ENCODE measurements at places on chromosomes 13 and 19.

DNA sequence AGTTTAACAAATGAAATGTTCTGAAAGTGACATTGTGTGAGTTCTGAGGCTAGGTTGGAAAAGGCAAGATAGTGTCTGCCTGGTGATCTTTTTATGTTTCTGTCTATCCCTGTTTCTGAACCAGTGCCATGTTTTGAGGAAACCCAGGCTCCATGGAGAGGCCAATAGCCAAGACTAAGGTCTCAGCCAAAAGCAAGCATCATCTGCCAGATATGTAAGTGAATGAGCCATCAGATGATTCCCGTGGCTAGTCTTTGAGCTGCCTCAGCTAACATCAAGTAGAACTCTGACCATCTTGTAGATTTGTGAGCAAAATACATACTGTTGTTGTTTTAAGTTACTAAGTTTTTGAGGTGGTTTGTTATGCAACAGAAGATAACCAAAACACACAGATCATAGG lies 19.6 kb upstream of the CCNA1 start:
- DNase-seq, result no peak

- DNase-seq, result no peak
These were observed 25.3 kb downstream of the UQCRFS1 start for GRCh38 chr19:29187676-29188075.

DNA sequence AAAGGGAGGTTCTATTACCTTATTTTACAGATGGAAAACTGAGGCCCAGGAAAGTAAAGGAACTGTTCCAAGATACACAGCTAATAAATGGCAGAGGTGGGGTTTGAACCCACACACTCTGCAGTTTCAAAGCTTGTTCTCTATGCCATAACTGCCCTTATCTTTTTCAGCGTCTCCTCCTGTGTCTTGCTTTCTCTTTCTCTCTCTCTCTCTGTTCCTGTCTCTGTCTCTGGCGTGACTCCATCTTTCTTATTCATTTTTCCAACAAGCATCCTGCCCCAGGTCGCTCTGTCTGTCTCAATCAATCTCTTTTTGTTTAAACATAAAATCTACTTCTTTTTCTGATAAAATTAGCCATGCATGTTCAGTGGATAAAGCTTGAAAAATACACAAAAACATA lies 3.2 kb upstream of the IFNL4 start:
- DNase-seq, result no peak

- no peak for DNase-seq
These were observed 8.0 kb downstream of the FXYD3 start for GRCh38 chr19:35123573-35123972.

GRCh38 chr13:45700971-45701900 lies 884 bp upstream of the CBY2 start:
- no peak for DNase-seq

- no peak for DNase-seq
These were observed 63.4 kb downstream of the SLAIN1 start for GRCh38 chr13:77760893-77761292.

DNA sequence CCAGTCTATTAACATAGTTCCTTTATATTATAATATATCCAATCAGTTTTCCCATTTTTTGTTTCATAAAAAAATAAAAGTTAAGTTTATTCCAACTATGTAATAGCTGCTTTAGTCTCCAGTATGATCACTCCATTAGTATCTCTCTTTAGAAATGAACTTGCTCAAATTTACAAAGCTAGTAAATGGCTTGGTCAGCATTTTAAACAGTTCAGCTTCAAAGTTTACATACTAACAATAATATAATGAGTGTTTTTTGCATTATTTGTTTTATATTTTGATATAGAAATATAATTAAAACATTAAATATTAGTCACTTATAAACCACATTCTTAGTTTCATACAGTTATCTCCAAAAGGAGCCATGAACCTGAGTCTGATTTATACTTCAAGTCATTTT lies 1073.8 kb downstream of the SLITRK5 start:
- DNase-seq, result no peak

- no peak for DNase-seq
These were observed 10.1 kb upstream of the SHISA2 start for GRCh38 chr13:26061947-26062346.

- DNase-seq, result no peak
These were observed 156.4 kb upstream of the KL start for GRCh38 chr13:32859707-32860292.

DNA sequence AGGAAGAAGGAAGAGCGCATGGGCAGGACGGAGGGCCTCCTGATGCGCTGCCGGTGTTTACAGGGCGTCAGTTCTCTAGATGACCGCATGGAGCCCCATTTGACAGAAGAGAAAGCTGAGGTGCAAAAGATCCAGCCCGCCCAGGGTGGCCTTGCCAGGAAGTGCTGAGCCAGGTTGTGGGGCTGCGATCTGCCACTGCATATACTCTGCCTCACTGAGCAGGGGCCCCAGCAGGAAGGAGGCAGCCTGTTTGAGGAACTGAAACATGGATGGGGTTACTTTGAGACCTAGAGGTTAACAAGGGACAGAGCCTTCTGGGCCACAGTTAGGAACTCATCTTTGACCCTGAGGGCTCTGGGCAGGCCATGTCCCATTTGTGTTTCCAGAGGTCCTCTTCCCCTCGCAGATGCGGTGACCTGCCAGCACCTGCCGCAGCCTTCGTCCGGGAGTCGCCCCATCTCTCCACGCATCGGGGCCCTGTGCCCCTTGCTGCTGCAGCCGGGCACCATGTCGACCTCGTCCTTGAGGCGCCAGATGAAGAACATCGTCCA lies 3.2 kb downstream of the EPN1 start:
- no peak for DNase-seq

GRCh38 chr13:114005206-114005724 lies 31.4 kb upstream of the C13orf46 start:
- no peak for DNase-seq
